ENCODE measurements at places on chromosomes 6 and 20. TPM values are rescaled to one million over a fixed set of nuclear protein-coding genes. Genes with fewer than 3 reads are reported as not detected.

Gene SLC17A2
- not detected for total RNA-seq

DNA sequence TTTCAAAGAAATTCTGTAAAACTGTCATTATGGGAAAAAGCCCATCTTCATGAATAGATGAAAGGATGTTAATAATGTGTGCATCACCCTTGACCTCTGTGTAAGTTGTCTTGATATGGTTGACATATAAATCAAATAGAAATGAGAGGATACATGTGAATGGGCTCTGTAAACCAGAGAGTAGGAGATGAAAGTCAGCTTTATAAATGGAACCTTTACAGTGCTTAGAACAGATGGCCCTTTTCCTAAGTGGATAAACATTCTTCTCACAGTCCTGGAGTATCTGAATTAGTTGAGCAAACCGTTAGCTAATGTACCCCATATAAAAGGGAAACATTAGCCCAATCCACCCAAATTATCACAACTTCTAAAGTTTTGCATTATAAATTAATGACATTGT is 57.5 kb downstream of the MYLK4 start:
- H3K4me3 ChIP-seq, result no peak overlapping the region
- H3K36me3 ChIP-seq, result no peaks in the 10 kb centered on the region
- DNase-seq, result no peak
- H3K4me1 ChIP-seq, result no peaks in the 10 kb centered on the region

GRCh38 chr20:25252686-25253421 is 5.0 kb downstream of the PYGB start:
- no peaks in the 10 kb centered on the region for H3K36me3 ChIP-seq
- no peak for DNase-seq
- H3K27me3 ChIP-seq, result no peaks in the 10 kb centered on the region
- peak overlapping the region; percentile 36 for H3K27ac ChIP-seq
- H3K4me3 ChIP-seq, result no peak overlapping the region

GRCh38 chr6:113830140-113830539 is 27.0 kb upstream of the MARCKS start:
- no peaks in the 10 kb centered on the region for H3K27me3 ChIP-seq
- H3K4me3 ChIP-seq, result no peak overlapping the region
- no peaks in the 10 kb centered on the region for H3K4me1 ChIP-seq
- no peaks in the 10 kb centered on the region for H3K36me3 ChIP-seq
- no peak overlapping the region for H3K27ac ChIP-seq

Gene ATP6V1G2
- total RNA-seq, result 2.0 TPM

- no peaks in the 10 kb centered on the region for H3K27me3 ChIP-seq
- H3K27ac ChIP-seq, result no peak overlapping the region
- peak; percentile 38 for DNase-seq
- H3K36me3 ChIP-seq, result no peaks in the 10 kb centered on the region
Observed at GRCh38 chr6:16901782-16902181, 140.5 kb upstream of the ATXN1 start.

- H3K27ac ChIP-seq, result no peak overlapping the region
- no peaks in the 10 kb centered on the region for H3K27me3 ChIP-seq
- H3K36me3 ChIP-seq, result no peaks in the 10 kb centered on the region
- H3K4me1 ChIP-seq, result no peaks in the 10 kb centered on the region
Observed at GRCh38 chr6:22399693-22400092, 102.9 kb upstream of the PRL start.

- H3K4me3 ChIP-seq, result no peak overlapping the region
- H3K36me3 ChIP-seq, result no peaks in the 10 kb centered on the region
- H3K27me3 ChIP-seq, result no peaks in the 10 kb centered on the region
- DNase-seq, result no peak
Observed at GRCh38 chr6:91442342-91442741, 855.5 kb upstream of the MAP3K7 start.

DNA sequence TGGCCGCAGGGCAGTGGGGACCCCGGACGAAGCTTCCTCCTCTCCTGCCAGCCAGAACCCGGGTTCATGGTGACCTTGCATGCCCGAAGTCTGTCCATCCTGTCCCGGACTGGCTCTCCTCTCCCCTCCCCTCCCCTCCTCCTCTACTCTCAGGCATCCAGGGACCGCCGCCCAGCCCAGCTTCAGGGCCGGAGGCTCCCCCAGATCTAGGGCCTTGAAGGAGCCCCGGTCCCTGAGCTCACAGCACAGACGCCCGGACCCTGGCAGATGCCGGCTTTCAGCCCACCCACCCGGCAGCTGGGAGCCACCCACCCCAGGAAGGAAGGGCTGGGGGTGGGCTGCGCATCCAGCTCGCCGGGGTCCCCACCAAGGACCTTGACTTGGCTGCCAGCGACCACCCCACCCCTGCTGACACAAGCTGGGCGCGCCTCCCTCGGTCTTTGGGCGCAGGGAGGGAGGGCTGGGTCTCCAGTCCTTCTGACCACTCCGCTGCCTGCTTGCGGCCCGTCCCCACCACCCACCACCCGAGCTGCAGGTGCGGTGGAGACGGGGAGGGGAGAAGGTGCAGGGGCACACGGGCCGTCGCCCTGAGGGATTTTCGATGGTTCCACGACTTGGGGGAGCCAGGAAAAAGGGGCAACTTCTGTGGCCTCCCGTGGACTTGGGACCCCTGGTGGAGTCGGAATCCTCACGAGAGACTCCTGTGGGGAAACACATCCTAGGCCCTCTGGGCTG is 5.8 kb upstream of the ABHD16B start:
- no peaks in the 10 kb centered on the region for H3K36me3 ChIP-seq
- H3K4me1 ChIP-seq, result peaks cover 3% of the 10 kb centered on the region
- H3K27me3 ChIP-seq, result peaks cover 31% of the 10 kb centered on the region
- H3K4me3 ChIP-seq, result no peak overlapping the region

Gene CST4
- not detected for total RNA-seq

DNA sequence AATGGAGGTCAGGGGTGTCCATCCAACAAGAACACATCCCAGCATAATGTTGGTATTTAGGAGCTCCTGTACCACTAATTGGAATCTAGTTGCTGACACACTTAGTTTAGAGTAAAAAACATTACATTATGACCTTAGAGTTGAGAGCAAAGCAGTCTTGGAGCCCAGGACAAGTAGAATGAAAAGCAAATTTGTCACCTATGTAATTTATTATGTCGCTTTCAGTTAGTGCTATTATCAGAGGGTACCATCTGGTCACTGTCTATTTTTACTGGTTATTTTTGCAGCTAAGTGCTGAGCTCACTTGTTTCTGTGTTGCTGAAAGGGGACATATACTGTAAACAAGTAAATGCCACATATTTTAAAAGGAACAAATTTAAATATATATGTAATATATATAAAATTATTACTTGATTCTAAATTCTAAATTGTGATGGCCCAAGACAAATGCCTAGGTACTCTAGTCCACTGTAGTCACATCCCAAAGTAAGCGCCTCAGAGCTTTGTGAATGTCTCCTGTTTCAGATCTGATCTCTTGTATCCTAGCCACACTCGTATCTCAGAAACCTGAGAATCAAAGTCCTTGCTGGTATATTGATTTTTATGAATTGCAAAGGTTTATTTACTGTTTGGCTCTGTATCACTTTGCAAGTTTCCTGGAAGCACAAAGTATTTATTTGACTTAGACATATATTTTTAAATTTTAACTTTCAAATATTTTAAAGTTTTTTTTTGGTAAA is 148.6 kb upstream of the MAN1A1 start:
- no peak overlapping the region for H3K27ac ChIP-seq
- H3K36me3 ChIP-seq, result no peaks in the 10 kb centered on the region
- no peak overlapping the region for H3K4me3 ChIP-seq
- H3K27me3 ChIP-seq, result no peaks in the 10 kb centered on the region

Gene GPLD1
- total RNA-seq, result 2.7 TPM

Gene HS3ST5
- total RNA-seq, result 0.42 TPM

DNA sequence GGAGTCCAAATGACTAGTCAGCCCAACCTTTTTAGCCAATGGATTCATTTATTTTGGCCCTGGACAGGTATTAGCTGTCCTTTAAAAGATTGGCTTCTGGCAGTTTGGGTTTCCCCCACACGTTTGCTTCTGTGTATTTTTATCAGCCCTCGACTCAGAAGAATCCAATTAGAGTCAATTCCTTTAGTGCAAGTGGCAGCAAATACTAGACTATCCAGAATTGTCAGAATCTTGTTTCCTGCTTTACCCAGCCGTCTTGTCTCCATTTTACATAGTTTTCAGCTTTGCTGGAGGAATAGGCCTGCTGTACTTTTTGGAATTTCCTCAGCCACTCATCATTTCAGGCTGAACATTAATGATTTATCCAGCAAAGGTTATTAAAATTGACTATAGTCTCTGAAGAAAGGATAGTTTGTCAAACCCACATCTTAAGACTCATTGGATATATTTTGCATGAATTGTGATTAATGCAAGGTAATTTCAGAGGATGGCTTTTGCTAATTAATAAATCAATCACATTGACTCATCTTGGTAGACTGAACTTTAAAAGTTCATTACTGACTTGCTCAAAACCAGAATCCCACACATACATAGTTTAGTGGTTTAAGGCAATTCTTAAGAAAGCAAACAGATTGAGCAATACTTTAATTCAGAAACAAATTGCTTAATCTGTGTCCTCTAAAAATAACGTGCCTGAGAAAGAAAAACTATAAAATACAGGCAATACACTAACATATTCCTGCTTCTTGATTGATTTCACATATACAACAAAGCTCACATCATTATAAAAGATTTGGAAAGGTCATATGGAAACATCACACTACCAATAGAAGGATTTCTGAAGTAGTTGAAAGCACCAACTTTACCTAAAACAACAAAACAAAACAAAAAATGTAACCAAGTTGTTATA is 62.9 kb upstream of the ZNF217 start:
- no peaks in the 10 kb centered on the region for H3K36me3 ChIP-seq
- peaks cover 67% of the 10 kb centered on the region for H3K4me1 ChIP-seq
- peak overlapping the region; percentile 52 for H3K27ac ChIP-seq
- no peak overlapping the region for H3K4me3 ChIP-seq
- H3K27me3 ChIP-seq, result no peaks in the 10 kb centered on the region

DNA sequence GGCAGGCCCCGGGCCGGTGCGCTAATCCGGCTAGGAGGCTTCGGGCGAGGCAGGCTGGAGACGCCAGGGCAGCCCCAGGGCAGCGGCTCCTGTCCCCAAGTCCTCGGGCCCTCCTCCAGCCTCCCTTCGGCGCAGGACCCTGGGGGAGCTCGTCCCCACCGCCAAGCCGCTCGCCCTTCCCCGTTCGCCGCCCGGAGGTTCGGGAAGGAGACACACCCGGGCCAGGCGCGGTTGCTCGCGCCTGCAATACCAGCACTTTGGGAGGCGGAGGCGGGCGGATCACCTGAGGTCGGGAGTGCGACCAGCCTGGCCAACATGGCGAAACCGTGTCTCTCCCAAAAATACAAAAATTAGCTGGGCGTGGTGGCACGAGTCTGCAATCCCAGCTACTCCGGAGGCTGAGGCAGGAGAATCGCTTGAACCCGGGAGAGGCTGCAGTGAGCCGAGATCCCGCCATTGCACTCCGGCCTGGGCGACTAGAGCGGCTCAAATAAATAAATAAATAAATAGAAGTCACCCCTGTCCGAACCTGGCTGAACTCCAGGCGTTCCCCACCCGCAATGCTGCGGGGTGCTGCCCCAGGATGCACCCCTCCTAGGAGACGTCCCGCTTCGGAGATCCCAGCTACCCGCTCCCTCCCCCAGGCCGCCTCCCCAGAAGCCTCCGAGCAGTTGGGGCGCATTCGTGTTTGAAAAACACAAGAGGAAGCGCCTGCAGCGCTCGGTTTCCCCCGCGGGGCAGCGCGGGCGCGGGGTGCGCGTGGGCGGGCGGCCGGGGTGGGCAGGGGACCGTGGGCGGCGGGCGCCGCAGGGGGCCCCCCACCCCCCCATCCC is 27.5 kb downstream of the SERPINB9 start:
- peak overlapping the region; percentile 86 for H3K27ac ChIP-seq
- no peaks in the 10 kb centered on the region for H3K27me3 ChIP-seq
- no peak for DNase-seq
- H3K4me1 ChIP-seq, result peaks cover 20% of the 10 kb centered on the region

Gene FOXC1
- 53.7 TPM for total RNA-seq

DNA sequence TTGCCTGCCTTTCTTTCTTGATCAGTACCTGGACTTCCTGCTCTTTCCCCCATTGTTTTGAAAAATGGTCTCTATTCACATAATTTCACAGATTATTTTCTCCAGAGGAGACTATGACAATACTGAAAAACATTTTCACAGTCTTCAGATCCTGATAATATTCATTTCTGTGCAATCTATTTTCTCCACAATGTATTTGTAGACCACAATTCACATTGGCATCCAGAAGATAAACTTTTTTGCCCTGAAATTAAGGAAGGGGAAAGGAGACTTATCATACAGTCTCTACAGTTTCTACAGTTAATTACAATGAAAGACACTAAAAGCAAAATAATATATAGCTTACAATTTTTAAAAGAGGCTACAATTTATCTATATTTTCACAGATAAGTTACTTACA is 18.4 kb downstream of the LCA5 start:
- H3K36me3 ChIP-seq, result peaks cover 9% of the 10 kb centered on the region
- no peak overlapping the region for H3K4me3 ChIP-seq
- no peaks in the 10 kb centered on the region for H3K27me3 ChIP-seq
- DNase-seq, result no peak

DNA sequence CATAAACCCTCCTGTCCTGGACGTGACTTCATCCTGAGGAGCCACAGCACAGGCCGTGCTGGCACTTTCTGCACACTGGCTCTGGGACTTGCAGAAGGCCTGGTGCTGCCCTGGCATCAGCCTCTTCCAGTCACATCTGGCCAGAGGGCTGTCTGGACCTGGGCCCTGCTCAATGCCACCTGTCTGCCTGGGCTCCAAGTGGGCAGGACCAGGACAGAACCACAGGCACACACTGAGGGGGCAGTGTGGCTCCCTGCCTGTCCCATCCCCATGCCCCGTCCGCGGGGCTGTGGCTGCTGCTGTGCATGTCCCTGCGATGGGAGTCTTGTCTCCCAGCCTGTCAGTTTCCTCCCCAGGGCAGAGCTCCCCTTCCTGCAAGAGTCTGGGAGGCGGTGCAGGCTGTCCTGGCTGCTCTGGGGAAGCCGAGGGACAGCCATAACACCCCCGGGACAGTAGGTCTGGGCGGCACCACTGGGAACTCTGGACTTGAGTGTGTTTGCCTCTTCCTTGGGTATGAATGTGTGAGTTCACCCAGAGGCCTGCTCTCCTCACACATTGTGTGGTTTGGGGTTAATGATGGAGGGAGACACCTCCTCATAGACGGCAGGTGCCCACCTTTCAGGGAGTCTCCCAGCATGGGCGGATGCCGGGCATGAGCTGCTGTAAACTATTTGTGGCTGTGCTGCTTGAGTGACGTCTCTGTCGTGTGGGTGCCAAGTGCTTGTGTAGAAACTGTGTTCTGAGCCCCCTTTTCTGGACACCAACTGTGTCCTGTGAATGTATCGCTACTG is 22.0 kb upstream of the PYGB start:
- no peaks in the 10 kb centered on the region for H3K36me3 ChIP-seq
- H3K4me3 ChIP-seq, result no peak overlapping the region
- H3K27me3 ChIP-seq, result no peaks in the 10 kb centered on the region
- no peak for DNase-seq
- peaks cover 39% of the 10 kb centered on the region for H3K4me1 ChIP-seq

- H3K4me1 ChIP-seq, result no peaks in the 10 kb centered on the region
- no peaks in the 10 kb centered on the region for H3K27me3 ChIP-seq
- H3K36me3 ChIP-seq, result no peaks in the 10 kb centered on the region
- DNase-seq, result no peak
- H3K27ac ChIP-seq, result no peak overlapping the region
Observed at GRCh38 chr6:122766256-122766655, 13.3 kb upstream of the FABP7 start.

Gene FLOT1
- total RNA-seq, result 98.8 TPM
